ENCODE measurements at places on chromosomes 3 and 15.
A peak's percentile ranks its signal among the peaks of the same experiment; 100 is the strongest.

- no peaks in the 10 kb centered on the region for H3K27me3 ChIP-seq
- H3K36me3 ChIP-seq: no peaks in the 10 kb centered on the region
- no peak overlapping the region for H3K4me3 ChIP-seq
- H3K27ac ChIP-seq: peak overlapping the region; percentile 63
These were observed 7.3 kb upstream of the MAPK6 start for GRCh38 chr15:52011711-52012144.

DNA sequence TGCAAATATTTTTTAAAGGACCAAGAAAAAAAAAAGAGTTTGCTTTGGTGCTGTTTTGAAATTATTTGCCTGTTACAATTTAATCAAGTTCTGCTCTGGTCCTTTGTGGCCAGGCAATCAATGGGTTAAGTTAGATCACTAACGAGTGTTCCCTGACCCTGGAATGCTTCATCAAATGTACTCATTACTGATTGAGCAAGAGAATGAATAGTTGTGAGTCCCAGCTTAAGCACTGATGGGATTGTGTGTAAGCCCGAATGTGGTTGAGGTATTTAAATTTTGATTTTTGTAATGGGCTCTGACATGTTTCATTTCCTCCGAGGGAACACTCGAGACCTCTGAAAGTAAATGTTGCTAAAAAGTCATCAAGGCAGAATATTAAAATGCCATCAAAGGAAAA is 699.1 kb downstream of the MCTP2 start:
- H3K4me3 ChIP-seq: no peak overlapping the region
- H3K36me3 ChIP-seq: no peaks in the 10 kb centered on the region
- no peaks in the 10 kb centered on the region for H3K4me1 ChIP-seq
- H3K27ac ChIP-seq: no peak overlapping the region
- no peaks in the 10 kb centered on the region for H3K27me3 ChIP-seq

- H3K4me1 ChIP-seq: no peaks in the 10 kb centered on the region
- DNase-seq: no peak
- no peaks in the 10 kb centered on the region for H3K36me3 ChIP-seq
- no peak overlapping the region for H3K4me3 ChIP-seq
These were observed 13.6 kb downstream of the SATB1 start for GRCh38 chr3:18411541-18411940.

DNA sequence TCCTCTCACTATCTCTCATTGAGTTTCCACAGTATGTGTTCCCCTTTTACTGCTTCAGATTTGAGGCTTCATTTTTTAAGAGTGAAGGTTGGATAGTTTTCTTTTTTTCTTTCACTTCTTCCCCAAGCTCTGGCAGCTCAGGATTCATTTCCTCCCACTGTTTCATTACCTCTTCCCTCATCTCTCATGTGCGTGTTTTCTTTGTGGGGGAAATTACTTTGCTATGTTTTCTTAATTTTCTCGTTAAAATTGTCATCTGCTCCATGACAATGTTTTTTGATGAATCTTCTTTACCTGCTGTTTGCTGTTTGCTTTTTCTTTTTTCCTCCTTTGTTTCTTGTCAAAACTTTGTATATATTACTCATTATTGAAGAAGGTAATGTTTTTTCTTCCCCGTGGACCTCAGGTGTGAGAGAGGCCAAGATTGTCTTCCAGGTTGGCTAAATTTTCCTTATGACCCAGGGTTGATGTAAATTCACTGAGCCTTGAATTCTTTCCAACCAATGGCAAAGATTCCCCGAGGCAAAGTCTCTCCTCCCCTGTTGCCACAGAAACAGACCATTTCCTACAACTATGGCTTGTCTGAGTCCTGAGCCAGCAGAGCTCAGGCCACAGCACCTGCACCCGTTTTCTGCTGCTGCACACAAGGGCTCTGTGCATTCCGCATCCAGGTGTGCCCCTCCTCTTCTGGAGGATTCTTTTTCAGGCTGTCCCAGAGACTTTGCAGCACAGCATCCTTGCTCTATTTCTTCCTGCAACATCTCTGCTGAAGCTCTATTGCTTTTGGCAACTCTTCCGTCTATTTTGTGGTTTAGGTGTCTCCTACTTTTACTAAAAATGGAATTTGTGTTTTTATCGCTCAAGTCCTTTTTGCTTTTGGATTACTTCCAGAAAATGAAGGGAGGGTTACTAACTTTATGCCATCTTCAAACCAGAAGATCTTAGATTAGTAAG is 66.1 kb downstream of the NOX5 start:
- no peak overlapping the region for H3K27ac ChIP-seq
- no peak overlapping the region for H3K4me3 ChIP-seq
- no peaks in the 10 kb centered on the region for H3K36me3 ChIP-seq
- no peak for DNase-seq

GRCh38 chr15:88989578-88989977 is 76.4 kb upstream of the MFGE8 start:
- H3K4me3 ChIP-seq: peak overlapping the region; percentile 34
- H3K36me3 ChIP-seq: no peaks in the 10 kb centered on the region
- H3K4me1 ChIP-seq: no peaks in the 10 kb centered on the region
- H3K27ac ChIP-seq: no peak overlapping the region

- H3K4me1 ChIP-seq: peaks cover 32% of the 10 kb centered on the region
- H3K27ac ChIP-seq: no peak overlapping the region
- no peak for DNase-seq
- no peak overlapping the region for H3K4me3 ChIP-seq
- H3K27me3 ChIP-seq: no peaks in the 10 kb centered on the region
These were observed 63.6 kb downstream of the SMAD6 start for GRCh38 chr15:66765478-66766281.

- DNase-seq: no peak
- H3K27me3 ChIP-seq: no peaks in the 10 kb centered on the region
- no peaks in the 10 kb centered on the region for H3K4me1 ChIP-seq
- no peaks in the 10 kb centered on the region for H3K36me3 ChIP-seq
- H3K4me3 ChIP-seq: no peak overlapping the region
These were observed 116.0 kb upstream of the LRRN1 start for GRCh38 chr3:3683261-3683660.

DNA sequence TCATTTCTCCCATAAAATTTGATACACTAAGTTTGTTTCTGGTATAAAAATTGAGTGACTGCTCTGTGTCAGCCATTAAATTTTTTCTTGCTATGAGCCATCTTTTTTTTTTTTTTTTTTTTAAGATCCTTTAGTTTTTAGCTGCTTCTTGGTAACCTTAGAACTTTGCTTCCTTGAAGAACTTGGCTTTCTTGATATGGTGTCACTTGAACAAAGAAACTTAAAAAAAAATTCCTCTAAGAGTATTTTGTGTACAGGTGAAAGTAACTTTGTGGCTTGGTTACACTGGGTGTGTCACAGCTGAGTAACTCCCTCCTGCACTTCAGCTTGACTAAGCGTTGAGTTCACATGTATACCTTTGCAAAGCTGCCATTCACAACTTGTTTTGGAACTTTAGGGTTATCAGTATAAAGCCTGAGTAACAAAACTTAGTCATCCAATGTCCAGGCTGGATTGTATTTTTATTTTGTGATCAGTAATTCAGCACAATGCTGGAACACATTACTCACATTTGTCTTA is 6.5 kb downstream of the CHD2 start:
- H3K4me1 ChIP-seq: peaks cover 53% of the 10 kb centered on the region
- no peaks in the 10 kb centered on the region for H3K27me3 ChIP-seq
- no peaks in the 10 kb centered on the region for H3K36me3 ChIP-seq
- DNase-seq: no peak

DNA sequence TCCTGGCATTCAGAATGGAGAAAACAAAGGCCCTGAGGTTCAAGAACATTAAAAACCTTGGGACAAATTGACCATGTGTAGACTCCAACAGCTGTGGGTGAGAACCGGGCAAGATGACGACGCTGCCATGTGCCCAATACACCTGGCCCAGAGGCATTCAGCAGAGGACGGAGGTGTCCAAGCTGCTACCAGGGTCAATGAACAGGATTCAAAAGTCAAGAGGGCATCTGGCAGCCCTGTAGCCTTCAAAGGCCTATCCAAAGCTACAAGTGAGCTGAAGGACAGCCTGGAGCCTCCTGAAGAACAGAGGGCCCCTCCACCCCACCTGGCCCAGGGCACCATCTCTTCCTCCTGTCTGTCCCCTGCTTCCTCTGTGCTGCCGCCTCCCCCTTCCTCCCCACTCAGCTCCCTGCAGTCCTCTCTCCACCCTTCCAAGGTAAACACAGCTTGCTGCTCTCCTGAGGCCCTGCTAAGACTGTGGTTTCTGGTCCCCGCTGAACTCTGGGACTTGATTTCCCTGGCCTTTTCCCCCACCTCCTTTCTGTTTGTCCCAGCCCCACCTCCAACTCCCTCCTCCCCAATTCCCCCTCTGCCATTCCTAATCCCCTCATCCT is 57.5 kb downstream of the HMCES start:
- no peaks in the 10 kb centered on the region for H3K4me1 ChIP-seq
- no peak overlapping the region for H3K27ac ChIP-seq
- DNase-seq: no peak
- H3K27me3 ChIP-seq: no peaks in the 10 kb centered on the region
- no peaks in the 10 kb centered on the region for H3K36me3 ChIP-seq

GRCh38 chr3:196546537-196546936 is 21.8 kb downstream of the WDR53 start:
- no peak overlapping the region for H3K27ac ChIP-seq
- no peaks in the 10 kb centered on the region for H3K27me3 ChIP-seq
- no peaks in the 10 kb centered on the region for H3K4me1 ChIP-seq
- H3K36me3 ChIP-seq: no peaks in the 10 kb centered on the region
- DNase-seq: no peak

- no peaks in the 10 kb centered on the region for H3K4me1 ChIP-seq
- H3K36me3 ChIP-seq: no peaks in the 10 kb centered on the region
- H3K27me3 ChIP-seq: no peaks in the 10 kb centered on the region
- H3K27ac ChIP-seq: no peak overlapping the region
These were observed 35.4 kb downstream of the SV2B start for GRCh38 chr15:91135201-91136130.

DNA sequence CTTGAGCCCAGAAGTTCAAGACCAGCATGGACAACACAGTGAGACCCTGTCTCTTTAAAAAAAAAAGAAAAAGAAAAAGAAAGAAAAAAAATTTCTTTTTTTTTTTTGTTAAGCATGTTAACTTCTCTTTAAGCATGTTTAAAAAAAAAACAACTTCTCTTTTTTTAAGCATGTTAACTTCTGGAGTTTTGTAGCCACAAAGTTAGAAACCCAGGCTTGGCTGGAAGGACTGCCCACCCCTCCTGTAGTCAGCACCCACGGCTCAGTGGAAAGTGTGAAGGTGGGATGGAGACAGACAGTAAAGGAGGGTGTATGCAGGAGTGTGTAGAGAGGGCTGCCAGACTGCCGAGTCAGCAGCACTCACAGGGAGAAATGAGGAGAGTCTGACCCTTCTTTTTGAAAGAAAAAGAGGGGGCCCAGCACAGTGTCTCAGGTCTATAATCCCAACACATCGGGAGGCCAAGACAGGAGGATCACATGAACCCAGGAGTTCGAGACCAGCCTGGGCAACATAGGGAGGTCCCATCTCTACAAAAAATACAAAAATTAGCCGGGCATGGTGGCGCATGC is 33.2 kb downstream of the GOLGA8S start:
- no peak overlapping the region for H3K4me3 ChIP-seq
- H3K4me1 ChIP-seq: no peaks in the 10 kb centered on the region
- no peak for DNase-seq
- H3K36me3 ChIP-seq: no peaks in the 10 kb centered on the region

DNA sequence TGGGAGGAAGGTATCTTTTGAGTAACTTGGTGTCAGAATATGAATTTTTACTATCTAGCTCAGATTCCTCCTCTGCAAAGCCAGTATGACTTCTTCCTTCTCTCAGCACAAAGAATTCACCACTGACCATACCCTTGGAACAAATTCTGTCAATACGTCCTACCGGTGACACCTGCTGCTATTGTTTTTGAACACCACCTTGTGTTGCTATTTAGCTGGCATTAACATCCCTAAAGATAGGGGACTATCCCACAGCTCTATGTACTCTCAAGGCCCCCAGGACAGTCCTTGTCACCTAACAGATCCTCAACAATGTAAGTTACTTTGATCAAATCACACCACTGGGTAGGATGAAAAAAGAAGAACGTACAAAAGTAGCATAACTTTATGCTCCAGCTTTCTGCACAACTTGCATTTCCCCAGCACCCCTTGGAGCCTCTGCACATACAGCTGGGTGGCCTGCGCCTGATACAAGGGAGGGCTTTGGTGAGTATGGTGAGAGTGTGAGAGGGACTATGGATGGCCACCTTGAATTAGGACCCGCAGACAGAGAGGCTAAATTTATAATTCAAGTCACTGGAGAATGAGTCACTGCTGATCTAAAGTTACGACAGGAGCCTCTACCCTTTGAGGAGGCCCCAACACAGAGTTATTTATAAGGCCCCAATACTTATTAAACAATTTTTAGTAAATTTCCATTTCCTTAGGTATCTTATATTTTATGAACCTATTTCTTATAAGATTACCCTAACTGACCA is 2.3 kb upstream of the COLQ start:
- no peak overlapping the region for H3K4me3 ChIP-seq
- H3K4me1 ChIP-seq: no peaks in the 10 kb centered on the region
- no peak for DNase-seq

DNA sequence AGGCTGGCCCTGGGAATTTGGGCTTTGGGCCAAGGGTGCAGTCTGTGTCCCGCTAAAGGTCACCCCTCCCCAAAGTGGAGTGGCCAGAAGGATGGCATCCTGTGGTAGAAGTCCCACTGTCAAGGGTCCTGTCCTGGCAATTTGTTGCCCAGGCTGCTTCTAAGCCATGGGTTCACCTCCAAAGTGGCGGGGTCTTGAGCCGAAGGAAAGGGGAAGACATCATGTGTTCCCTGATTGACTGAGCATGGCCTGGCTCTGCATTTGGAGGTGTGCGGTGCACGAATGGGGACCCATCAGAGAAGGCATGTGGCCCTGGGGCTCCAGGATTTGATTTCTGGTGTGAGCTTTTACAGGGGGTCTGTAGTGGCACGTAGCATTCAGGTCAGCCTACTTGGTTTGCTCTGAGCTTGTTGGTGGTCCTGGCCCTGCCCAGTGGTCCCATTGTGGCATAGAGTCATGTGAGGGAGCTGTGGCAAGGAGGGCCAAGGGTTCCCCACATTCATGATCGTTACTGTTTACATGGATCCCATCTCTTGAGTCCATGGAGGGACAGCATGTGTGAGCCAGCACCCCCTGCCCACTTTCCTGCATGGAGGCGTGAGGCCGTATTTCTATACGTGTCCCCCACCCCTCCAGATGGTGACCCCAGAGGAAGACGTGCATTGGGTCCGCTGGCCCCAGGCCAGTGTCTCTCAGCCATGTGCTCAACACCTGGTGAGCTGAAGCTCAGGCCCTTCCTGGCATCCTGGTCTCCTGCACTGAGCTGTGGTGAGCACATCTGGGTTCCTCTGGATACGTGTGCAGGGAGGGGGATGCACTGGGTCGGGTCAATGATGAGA is 225.1 kb downstream of the SNRPN start:
- DNase-seq: peak; percentile 8
- H3K4me3 ChIP-seq: no peak overlapping the region
- H3K4me1 ChIP-seq: no peaks in the 10 kb centered on the region
- no peaks in the 10 kb centered on the region for H3K36me3 ChIP-seq
- H3K27me3 ChIP-seq: no peaks in the 10 kb centered on the region

- H3K27ac ChIP-seq: no peak overlapping the region
- H3K27me3 ChIP-seq: no peaks in the 10 kb centered on the region
- H3K36me3 ChIP-seq: no peaks in the 10 kb centered on the region
- H3K4me1 ChIP-seq: no peaks in the 10 kb centered on the region
- peak; percentile 70 for DNase-seq
- no peak overlapping the region for H3K4me3 ChIP-seq
These were observed 21.0 kb downstream of the RARB start for GRCh38 chr3:25448750-25449692.

- no peak for DNase-seq
- H3K27me3 ChIP-seq: no peaks in the 10 kb centered on the region
- H3K27ac ChIP-seq: no peak overlapping the region
- H3K4me3 ChIP-seq: no peak overlapping the region
These were observed 2.5 kb upstream of the SLC38A3 start for GRCh38 chr3:50202353-50203112.
